ENCODE measurements at places on chromosomes 2 and 18.

- DNase-seq, result no peak
Observed at GRCh38 chr2:232260075-232260474, 118.5 kb upstream of the ALPP start.

DNA sequence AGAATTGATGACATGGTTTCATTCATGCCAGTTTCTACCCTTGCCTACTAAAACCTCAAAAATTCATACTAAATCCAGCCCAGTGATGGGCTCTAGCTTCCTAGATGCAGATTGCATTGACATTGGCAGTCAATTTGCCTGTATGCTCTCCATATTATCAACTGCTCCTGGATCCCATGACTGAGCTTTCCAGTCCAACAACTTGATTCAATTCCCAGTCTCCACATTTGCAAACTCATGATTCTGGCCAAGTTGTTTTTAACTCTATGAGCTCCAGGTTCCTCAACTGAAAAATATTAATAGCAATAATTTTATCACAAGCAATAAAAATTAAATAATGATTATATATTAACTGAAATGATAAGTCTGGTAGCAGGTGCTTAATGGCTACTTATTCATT is 51.0 kb upstream of the DSC1 start:
- DNase-seq, result no peak

- peak; percentile 36 for DNase-seq
Observed at GRCh38 chr2:122739732-122740593, 984.5 kb downstream of the TSN start.

DNA sequence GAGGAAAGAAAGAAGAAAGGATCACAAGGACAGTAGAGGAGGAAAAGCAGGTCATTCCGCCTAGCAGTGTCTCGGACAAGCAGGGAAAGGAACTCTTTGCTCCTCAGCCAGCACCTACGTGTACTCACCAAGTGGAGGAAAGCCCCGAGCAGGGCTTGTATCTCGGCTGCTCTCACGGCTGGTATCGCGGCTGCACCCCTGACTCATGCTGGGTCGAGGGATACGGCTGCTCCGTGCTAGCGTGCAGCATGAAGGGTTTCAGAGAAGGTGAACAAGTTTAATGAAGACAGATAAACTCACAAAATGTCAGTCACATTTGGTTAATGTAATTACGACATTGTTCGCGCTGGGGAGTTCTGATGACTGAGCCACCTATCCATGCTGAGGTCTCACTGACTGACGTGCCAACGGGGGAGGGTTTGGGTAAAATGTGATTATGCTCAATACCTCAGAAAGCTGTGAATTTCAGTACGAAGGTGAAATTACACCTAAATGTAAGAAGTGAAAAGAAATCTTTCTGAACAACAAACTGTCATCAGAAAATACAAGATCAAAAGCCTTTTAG is 112.1 kb upstream of the RNU4ATAC start:
- no peak for DNase-seq

DNA sequence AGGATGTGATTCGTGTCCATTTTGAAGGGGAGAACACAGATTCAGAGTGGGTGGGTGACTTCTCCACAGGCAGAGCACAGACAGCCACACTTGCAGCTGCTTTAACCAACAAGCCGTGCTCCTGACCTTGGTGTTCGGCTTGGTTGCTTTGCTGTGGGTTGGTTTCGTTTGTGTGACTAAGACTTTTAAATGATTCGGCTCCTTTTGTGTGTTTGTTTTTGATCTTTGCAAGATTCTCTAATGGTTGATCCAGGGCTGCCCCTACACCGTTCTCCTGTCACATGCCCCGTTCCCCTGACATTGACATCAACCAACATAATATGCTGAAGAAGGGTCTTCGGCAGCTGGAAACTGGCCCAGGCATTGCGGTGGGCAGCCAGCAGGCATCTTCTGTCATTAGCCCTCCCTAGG is 95.9 kb upstream of the MBOAT2 start:
- DNase-seq, result peak; percentile 77

- DNase-seq, result no peak
Observed at GRCh38 chr2:116724550-116724949, 1089.9 kb upstream of the DDX18 start.

DNA sequence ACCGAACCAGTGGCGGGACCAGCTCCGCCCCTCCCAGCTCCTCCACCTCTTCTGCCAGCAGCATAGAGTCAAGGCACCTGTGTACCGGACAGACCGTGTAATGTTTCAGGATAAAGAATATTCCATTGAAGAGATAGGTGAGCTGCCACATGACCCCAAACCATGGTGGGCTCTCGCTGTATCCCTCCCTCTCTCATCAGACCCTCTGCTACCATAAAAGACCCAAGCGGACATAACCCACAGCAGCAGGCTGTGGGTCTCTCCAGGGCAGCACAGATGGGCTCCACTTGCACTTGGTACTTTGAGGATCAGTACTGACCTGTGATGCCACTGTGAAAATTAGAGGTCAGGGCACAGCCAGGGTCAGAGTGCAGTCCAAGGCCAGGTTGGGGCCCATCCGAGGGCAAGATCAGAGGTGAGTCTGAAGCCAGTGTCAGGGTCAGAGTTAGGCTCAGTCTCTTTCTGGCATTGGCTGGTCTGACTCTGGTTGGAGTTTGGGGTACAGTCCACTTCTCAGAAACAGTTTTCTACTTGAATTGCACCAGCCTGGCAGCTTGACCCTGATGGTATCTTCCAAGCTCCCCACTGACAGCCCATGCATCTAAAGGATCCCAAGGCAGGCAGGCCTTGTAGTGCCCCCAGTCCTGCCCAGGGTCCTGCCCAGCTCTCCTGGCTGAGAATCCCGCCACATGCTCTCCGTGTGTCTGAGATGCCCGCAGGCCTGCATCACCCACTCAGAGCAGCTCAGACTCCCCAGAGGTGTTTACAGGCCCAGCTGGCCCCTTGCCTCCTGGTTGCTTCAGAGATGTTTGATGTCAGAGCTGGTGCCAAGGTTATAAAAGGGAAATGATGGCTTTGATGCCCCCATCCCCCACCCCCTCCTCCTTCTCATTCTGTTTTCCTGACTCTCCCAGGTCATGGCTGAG is 212.1 kb downstream of the DYSF start:
- no peak for DNase-seq

DNA sequence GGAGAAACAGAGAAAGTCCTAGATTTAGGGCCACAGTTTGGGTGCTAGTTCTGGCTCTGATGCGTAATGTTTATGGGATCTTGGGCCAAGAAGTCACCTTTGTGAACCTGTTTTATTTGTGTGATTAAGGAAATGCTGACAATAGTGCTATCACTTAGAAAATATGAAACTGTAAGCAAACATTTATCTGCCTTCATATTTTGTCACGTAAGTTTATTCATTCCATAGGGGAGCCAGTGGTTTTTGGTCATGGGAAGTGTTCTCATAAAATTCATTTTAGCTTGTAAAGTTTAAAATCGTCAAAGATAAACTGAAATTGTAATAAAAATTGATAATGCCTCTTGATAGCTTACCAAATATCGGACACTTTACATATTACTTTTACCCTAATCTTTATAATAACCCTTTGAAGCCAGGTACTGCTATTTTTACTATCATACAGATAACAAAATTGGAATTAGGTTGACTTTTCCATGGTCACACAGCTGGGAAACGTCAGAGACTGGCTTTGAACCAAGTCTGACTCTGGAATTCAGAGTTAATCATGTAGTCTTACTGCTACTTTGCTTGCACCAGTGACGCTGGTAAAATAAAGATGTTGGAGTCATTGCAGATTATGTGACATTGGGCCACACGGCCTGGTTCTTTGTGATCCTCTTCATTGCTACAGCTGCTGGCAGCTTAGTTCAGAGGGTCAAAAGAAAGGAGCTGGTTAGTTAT is 99.7 kb downstream of the ICA1L start:
- DNase-seq, result no peak

- no peak for DNase-seq
Observed at GRCh38 chr18:55455938-55456337, 132.1 kb downstream of the TCF4 start.

- peak; percentile 35 for DNase-seq
Observed at GRCh38 chr18:36314098-36314497, 16.6 kb downstream of the FHOD3 start.

DNA sequence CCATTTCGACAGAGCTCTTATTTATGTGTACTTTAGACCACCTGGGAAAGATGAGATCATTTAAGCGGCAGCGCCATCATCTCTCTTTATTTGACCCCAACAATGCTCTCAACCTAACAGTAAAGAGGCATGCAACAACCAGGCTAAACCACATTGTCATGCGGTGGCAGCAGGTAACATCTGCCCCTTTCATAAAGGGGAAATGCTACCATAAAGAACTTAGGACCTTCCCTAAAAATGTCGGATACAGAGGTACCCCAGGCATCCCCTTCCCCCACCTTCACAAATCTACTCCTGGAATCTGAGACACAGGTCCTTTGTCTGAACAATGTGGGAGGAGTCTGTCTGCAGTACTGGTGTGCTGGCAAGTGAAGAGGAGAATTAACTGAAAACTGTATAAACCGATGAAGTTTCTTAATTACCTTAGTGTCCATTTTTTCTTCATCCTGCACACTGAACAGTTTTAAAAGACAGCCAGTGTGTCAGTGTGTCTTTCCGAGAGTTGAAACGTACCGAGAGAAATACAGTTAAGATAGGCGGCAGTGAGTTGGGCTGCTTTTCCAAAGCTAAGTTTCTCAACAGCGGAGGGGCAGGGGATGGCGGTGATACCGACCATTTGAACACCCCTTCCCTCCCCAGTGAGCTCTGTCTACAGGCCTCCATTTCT is 1.9 kb downstream of the MEX3C start:
- peak; percentile 67 for DNase-seq

DNA sequence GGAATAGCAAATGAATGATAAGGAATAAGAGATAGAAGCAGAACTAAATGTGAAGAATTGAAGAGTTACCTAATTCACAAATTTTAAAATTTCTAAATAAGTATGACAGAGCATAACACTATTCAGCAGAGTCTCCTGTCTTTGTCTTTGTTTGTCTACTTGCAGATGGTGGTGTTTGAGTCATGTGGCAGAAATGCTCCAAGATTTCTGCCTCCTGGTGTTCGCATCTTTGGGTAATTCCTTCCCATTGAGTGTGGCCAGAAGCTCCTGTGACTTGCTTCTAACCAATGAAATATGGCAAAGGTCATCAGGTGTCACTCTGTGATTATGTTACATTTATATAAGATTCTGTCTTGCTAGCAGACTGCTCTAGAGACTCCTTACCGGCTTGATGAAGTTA is 45.6 kb upstream of the GALNT3 start:
- no peak for DNase-seq

- DNase-seq, result no peak
Observed at GRCh38 chr2:9318461-9319337, 104.6 kb downstream of the ITGB1BP1 start.

GRCh38 chr2:221254299-221254698 is 317.8 kb downstream of the EPHA4 start:
- no peak for DNase-seq

GRCh38 chr18:46672062-46672970 is 15.3 kb upstream of the LOXHD1 start:
- no peak for DNase-seq

DNA sequence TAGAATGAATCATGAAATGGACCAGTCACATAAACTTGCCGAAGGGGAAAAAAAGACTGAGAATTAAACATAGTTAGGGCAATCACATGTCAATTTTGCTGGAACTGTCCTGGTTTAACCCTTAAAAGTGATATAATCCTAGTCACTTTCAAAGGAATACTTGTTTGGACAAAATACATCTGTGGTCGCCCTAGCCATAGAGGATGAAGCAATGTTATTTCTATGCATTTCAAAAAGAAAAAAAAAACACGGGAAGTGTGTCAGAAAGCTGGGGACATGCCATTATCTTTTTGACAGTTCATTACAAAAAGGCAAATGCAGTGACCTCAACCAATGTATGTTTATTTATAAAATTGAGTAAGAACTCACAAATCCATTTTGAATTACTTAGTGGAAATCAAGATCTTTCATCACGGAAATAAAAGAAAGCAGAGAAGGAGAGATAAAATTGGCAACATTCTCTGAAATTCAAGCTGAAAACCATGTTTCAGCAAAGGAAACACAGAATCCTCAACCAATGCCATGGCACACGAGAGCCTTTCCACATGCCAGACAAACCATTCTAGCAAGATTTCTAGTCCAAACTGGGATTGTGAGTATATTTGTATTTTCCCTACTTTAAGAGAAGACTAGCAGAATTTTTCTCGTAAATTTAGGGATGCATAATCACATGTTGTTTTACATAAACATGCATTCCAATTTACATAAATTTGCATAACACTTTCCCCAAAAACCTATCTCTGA is 854.3 kb upstream of the ACVR2A start:
- no peak for DNase-seq

DNA sequence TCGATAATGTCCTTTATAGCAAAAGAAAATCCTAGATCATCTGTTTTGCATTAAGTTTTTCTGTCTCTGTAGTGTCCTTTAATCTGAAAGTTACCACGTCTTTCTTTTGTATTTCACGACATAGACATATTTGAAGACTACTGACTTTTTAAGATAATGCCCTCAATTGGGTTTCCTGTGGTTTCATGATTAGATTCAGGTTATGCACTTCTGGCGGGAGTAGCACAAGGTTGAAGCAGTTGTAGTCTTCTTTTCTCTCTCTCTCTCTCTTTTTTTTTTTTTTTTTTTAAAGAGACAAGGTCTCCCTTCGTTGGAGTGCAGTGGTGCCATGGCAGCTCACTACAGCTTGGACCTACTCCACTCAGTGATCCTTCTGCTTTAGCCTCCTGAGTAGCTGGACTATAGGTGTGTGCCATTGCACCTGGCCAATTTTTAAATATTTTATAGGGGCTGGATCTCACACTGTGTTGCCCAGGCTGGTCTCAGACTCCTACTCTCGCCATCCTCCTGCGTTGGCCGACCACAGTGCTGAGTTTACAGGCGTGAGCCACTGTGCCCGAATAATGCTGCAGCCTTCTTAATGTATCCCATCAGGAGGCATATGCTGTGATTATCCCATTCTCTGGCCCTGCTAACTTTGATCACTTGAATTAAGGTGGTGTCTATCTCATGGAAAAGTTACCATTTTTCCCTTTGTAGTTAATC is 3.9 kb downstream of the INPP4A start:
- DNase-seq, result no peak

All from GM12865 (cell line).